Activated CD4-positive, alpha-beta T cell treated with anti-CD3 and anti-CD28 coated beads, Interleukin-2, amount 10 ng/mL, durations not matched to agents 7 days and 5 days (primary cell): ENCODE measurements at places on chromosomes 7 and 10.

DNA sequence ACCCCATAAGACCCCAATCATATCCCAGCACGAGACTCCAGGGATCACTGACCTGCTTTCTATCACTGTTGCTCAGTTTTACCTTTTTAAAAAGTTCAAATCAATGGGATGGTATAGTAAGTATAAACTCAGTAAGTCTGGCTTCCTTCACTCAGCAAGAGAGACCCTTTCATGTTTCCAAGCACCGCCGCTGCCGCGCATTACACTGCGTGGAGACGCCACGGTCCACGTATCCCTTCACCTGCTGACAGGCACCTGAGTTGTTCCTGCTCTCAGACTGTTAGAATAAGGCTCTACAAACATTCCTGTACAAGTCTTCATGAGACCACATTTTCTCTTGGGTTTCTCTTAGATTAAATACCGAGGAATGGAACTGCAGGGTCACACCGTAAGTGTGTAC, 28.3 kb downstream of the MAD1L1 start:
- DNase-seq, result no peak

DNA sequence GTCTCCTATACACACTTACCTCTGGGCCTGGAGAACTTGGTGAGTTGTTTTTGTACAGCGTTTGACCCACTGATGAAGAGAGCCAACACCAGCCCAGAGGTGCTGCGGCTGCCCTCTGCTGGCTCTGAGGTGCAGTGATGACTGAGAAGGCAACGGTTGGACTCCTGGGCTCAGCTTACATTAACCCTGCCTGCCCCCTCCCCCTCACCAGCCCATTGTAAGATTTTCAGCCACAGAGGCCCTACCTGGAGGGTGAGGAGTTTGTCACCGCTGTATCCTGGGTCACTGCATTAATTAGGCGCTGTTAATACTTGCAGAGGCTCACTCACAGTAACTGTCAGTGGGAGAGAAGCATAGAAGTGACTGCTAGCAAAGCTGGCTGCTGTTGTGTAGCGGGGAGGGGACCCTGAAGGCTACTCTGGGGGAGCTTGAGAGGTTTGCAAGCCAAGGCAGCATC, 19.0 kb upstream of the ANKRD2 start:
- DNase-seq, result peak; percentile 69

GRCh38 chr10:112532956-112533355, 85.9 kb downstream of the VTI1A start:
- no peak for DNase-seq

DNA sequence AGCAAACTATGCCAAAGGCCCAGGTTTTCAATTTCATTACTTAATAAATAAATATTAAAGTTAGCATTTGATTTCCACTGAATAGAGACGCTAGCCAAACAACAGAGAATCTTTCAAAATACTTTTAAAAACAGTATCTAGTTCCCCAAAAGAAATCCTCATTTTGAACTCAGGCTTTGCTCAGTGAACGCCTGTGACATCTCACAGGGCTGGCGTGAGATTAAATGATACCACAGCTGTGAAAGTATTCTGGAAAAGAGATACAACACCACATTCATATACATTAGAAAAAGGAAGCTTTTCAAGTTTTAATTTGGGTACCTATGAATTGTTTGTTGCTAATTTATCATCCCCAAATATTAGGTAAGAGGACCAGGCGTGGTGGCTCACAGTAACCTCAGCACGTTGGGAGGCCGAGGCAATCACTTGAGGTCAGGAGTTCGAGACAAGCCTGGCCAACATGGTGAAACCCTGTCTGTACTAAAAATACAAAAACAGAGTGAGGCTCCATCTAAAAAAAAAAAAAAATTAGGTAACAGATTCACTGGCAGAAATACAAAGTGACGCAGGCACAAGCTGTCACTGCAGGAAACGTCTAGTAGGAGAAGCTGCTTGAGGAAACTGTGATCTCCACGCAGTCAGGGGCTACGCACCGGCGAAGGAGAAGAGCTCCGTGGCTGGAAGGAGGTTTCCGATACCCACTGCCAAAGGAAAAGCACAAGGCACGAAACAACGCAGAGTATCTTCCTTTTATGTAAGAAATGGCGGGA, 50.0 kb downstream of the AMZ1 start:
- DNase-seq, result no peak

DNA sequence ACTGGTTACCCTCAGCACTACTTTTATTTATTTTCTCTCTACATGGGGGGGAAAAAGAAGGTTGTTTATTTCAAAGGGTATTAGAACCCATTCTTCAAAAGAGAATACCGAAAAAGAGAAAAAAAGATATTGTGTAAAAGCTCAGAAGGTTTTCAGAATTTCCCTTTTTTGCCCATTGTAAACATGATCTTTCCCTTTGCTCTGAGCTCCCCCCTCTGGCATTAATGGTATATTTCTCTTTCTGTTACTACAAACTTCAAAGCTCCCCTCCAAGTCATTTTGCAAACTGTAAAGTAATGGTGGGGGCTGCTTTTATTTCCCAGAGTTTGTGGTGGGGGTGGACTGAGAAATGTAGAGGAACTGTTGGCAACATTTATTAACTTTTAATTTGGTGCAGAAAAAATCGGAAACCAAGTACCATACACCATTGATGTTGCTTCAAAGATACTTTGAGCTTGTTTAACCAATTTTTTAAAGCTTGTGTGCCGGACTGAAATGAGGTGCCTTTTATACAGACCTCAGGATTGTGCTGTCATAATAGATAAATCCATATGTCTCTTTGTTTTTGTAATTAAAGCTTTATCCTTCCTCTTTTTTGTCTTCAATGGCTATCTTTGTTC, 181.5 kb downstream of the EXOC4 start:
- DNase-seq, result peak; percentile 15

DNA sequence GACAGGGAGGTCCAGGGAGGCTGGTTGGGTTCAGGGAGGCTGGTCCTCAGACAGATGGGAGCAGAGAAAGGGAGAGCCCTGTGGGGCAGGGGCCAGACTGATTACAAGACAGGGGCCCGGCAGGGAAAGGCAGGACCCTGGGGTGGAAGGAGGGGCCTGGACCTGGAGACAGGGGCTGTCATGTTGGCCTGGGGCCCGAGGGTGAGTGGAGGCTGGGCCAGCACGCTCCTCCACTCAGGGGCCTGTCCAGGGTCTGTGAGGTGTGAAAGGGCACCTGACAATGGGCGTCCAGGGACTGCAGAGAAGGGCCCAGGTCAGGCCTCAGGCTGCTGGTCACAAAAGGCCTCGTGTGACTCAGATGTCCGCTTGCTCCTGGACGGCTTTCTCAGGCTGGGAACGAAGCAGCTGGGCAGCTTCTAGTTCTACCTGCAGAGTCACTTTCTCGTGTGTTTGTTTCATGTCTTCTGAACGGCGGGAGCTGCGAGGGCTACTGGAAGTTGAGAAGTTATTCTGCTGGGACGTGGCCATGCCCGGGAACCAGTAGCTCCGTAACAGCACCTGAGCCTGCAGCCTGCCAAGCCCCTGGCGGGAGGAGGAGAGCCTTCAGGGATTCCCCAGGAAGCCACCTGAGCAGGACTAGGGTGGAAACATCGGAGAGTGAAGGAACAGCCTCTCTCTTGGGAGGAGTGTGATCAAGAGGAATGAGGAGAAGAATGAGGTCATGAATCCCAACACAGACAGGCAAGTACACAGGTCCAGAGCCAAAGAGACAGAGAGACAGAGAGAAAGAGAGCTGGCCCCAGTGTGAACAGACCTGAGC, 65.8 kb downstream of the KLF6 start:
- no peak for DNase-seq
